ENCODE measurements at places on chromosomes 4 and X. TPM values are rescaled to one million over a fixed set of nuclear protein-coding genes. Genes with fewer than 3 reads are reported as not detected.

DNA sequence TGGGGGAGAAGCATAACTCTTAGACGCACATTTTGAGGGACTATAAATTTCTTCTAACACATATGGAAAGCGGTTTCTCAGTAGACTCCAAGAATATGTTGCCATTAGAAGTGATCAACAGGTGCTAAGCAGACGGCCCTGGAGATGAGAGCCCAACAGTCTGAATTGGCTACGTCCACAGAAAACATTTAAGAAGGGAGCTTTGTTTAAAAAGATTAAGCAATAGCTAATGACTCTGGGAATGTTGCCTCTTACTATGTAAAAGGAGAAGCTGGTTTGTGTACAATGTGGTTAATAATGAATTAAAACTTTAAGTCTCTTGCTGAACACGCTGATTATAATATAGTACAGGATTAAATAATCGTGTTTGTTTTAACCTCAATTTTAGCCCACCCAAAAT lies 399.5 kb downstream of the SMARCA1 start:
- DNase-seq = no peak

- DNase-seq = no peak
Measured at GRCh38 chr4:95544113-95545103, 4.4 kb downstream of the UNC5C start.

- no peak for DNase-seq
Measured at GRCh38 chrX:19070555-19070994, 51.7 kb downstream of the ADGRG2 start.

Gene FIP1L1
- 56.0 TPM for total RNA-seq

Data from pulmonary artery endothelial cell (primary cell).